ENCODE measurements at places on chromosomes 1 and 21.

DNA sequence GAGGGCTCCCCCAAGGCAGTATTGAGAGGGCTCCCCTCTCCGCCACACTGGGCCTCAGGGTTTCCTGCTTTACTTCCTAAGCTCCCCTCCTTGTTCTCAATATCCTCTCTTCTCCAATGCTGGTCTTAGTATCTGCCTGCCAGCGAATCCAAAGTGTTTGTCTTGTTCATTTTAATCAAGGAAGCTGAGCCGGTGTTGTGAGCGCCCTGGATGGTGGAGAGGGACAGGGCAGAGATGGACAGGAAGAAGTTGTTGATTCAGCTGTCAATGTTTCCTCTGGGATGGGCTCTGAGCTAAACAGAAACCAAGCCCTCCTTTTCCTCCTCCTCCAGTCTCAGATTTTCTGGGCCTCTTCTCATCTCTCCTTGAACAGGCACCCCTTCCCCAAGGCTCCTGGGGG, 5.4 kb downstream of the OLFML3 start:
- no peak for DNase-seq

DNA sequence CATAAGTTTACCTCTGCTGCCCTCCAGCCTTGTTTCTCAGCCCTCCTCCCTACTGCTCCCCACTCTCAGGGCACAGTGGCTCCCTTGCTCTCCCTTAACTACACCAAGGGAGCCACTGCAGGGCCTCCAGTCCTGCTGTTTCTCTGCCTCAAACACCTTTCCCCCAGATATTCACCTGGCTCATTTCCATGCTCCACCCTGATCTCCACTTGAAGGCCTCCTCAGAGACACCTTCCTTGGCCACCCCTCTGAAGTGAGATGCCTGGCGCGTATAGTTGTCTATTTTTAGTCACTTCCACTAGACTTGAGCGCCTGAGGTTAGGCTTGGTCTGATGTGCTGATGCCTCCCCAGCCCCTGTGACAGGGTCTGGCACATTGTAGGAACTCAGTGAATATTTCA, 34.9 kb downstream of the SEC16B start:
- no peak for DNase-seq

DNA sequence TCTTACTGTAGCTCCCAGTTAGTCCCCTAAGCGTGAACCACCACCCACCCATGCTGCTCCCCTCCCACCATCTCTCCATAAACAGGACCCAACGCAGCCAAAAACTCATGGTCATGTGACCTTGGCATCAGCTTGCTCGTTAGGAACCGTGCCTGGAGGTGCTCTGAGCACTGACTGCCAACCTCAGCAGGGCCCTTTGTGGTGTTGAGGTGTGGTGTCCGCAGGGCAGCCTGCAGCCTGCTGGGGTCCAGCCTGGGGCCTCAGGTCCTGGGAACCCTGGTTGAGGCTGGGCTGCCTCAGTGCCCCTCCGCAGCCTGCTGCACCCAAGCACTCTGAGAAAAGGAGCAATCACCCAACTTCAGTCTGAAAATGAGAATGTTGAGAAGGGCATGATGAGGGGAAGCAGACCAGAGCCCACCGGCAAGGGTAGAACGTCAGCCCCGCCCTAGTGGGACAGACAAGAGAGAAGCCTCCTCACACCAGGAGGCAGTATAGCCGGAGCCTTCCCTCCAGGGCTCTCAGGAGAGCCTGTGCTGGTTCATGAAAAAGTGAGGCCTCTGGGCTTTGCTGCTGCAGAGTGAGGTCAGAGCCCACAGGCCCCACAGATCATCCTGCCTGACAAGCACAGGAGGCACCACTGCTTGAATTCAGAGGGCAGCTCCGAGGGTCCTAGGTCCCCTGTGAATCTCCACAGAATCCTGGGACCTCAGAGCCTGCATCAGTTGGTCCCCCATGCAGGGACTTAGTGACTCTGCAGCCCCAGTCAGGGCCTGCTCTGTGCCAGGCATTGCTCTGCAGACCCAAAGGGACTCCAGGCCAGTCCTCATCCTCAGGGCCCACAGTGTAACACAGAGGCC, 4.9 kb upstream of the COL6A2 start:
- DNase-seq: no peak

DNA sequence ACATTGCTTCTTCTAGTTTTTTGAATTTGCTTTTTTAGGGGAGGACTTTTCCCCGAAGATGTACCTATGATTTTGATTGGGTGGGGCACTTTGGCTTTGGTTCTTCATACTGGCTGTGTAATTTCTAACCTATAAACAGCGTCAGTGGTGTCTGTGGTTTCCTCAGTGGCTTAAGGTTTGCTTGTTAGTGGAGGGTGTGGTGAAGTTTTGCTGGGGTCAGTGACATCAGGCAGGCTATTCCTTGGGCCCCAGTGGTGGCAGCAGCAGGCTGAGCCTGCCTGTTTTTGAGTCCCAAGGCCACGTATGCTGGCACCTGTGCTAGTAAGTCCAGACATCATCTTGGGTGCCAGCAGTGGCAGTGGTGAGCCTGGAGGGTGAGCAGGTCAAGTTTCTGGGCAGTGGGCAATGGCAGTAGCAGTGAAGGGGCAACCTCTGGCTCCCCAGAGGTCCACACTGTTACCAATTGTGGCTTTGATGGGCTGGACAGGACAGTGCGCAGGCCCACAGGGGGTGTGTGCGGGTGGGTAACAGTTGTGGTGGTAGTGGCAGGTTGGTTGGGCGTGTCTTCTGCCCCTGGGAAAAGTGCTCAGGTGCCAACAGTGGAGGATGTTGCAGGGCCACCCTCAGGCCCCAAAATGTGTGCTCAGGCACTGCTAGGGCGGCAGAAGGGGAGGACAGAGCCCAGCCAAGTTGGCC, 54.9 kb upstream of the B3GALT2 start:
- DNase-seq: no peak

DNA sequence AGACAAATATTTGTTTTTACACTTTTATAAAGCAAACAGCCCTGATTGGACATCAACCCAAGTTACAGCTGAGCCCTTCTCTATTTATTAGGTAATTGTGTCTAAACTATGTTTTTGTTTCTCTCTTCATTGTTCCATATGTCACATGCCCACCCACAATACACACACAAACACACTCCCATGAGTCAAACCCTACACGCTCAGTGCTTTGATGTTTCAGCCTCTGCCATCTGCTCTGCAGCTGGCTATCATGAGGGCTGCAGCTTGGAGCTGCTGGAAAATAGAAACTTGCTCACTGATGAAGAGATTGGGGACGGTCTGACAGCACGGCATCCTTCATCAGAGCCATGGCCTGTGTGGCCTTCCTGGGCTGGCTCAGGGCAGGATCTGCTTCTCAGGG, 41.7 kb downstream of the PSMG1 start:
- DNase-seq: no peak

- no peak for DNase-seq
Observed at GRCh38 chr1:43830802-43831201, 102.8 kb upstream of the ARTN start.

DNA sequence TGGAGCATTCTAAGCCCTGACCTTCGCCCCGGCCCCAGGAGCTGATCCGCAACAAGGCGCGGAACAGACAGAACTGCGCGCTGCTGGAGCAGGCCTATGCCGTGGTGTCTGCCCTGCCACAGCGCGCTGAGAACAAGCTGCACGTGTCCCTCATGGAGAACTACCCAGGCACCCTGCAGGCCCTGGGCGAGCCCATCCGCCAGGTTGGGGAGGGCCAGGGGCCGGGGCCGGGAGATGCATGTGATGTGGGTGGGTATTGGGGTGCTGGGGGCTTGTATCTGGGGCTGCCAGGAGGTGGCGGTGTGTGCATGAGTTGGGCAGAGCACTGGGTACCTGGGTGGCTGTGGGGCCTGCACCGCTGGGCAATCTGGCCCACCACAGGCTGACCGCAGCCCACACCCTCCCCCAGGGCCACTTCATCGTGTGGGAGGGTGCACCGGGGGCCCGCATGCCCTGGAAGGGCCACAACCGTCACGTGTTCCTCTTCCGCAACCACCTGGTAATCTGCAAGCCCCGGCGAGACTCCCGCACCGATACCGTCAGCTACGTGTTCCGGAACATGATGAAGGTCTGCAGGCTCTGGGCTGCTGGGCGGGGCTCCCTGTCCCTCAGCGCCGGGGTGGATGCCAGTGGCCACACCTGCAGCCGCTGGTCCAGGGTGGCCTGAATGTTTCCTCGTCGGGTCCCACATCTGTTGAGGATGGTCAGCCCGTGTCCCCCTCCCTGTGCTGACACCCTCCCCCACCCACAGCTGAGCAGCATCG, 65.8 kb downstream of the TRIM11 start:
- no peak for DNase-seq

- DNase-seq: no peak
Observed at GRCh38 chr1:245715291-245715701, 560.5 kb downstream of the KIF26B start.

DNA sequence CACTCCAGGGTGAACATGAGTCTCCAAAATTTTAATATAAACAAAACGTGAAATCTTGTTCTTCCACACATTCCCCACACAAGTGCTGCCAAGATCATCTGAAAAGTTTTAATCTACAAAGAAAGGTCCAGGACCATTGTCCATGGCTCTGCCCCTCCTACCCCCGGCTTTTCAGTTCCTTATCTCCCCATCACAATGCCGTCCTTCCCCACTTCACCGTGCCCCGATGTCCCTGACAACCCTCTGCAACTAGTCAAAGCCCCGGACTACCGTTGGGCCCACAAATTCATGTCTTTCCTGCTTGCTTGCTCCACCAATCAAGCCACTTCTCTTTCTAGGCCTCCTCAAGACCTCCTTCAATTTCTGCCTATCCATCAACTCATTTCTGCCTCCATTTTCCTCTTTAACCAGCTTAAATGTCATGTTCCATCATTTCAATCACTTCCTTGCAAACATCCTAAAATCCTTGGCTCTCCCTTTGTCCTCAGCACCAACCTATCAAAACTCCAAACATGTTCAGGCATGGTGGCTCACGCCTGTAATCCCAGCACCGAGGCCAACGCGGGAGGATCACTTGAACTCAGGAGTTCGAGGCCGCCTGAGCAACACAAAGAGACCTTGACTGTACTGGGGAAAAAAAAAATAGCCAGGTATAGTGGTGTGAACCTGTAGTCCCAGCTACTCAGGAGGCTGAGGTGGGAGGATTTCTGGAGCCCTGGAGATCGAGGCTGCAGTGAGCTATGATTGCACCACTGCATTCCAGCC, 14.0 kb upstream of the BMP8B start:
- DNase-seq: no peak

GRCh38 chr1:107545056-107545577, 404.3 kb downstream of the NTNG1 start:
- no peak for DNase-seq

GRCh38 chr1:52057255-52057654, 1.2 kb downstream of the BTF3L4 start:
- DNase-seq: no peak

All from activated naive CD4-positive, alpha-beta T cell (primary cell).